T-cell (primary cell): ENCODE measurements at places on chromosomes 12 and 14.

GRCh38 chr12:131281016-131281415 is 327.3 kb downstream of the ADGRD1 start:
- DNase-seq, result no peak

GRCh38 chr14:76073717-76074116 is 78.0 kb upstream of the GPATCH2L start:
- no peak for DNase-seq

GRCh38 chr14:79175671-79176070 is 1005.5 kb downstream of the NRXN3 start:
- DNase-seq, result no peak

DNA sequence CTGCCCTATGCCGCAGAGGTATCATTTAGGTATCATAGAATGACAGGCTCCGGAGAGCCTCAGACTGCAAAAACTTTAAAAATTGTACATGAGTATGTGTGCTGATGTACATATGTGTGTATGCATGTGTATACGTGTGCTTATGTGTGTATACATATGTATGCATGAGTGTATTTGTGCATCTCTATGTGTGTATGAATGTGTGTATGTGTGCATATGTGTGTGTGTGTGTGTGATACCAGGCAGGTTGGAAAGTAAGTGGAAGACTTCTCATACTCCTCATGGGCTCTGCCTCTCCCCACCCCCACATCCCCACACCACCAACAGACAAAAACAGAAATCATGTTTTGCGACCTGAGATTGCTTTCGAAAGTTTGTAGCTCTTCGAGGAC is 621 bp upstream of the TMEM117 start:
- DNase-seq, result no peak
